Fibroblast of villous mesenchyme (primary cell): ENCODE measurements at places on chromosomes 2 and 18. TPM values are rescaled to one million over a fixed set of nuclear protein-coding genes. Genes with fewer than 3 reads are reported as not detected.

FAM228B gene
- 8.1 and 14.2 TPM in 2 replicates for total RNA-seq

AKAIN1 gene
- total RNA-seq, result not detected in 2 replicates

C2orf81 gene
- total RNA-seq, result 0.86 and 1.3 TPM in 2 replicates

SCN9A gene
- total RNA-seq, result 43.5 and 72.1 TPM in 2 replicates

ADAM23 gene
- 7.7 and 9.5 TPM in 2 replicates for total RNA-seq

REG3A gene
- not detected in 2 replicates for total RNA-seq

MBD2 gene
- 24.5 and 35.8 TPM in 2 replicates for total RNA-seq

PEX13 gene
- 28.7 and 42.3 TPM in 2 replicates for total RNA-seq

IGFBP2 gene
- 15.5 and 18.4 TPM in 2 replicates for total RNA-seq
